ENCODE measurements at places on chromosomes 6 and 20. TPM values are rescaled to one million over a fixed set of nuclear protein-coding genes. Genes with fewer than 3 reads are reported as not detected.

GRCh38 chr6:40634429-40634828, 47.3 kb upstream of the LRFN2 start:
- ATAC-seq = peak; percentile 19

DNA sequence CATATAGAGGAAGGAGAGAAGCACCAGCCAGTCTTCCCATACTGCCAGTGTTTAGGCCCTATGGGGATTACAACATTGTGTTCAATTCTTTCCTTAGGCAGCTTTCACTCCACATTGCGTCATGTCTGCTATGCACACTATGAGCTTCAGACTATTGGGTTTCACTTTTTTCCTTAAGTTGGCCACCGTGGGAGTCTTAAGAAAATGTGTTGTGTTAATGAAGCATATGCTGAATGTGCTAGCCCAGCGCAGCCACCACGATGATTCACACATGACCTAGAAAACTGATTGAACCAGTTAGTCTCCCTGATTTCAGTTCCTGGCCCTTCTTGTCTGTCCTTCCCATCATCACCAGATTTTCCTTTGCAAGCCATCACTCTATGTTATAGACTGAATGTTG, 21.5 kb downstream of the TUBB2B start:
- ATAC-seq = no peak

GRCh38 chr20:58021481-58021880, 207.0 kb downstream of the ANKRD60 start:
- peak; percentile 69 for ATAC-seq

DNA sequence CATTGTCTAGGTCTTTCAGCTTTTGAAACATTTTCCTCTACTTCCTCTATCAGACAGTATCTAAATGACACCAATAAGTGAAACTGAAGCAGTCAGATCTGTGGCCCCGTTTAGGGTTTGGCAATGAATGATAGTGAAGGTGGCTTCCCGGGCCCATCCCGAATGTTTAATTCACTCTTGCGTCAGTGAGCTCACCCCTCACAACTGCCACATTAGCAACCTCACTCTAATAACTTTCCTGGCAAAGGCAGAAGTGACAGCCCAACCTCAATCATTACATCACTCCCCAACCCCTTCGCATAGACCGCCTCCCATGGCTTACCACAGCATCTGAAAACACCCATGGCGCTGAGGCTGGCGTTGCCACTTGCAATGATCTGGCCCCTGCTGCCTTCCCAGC, 92.4 kb upstream of the CD83 start:
- ATAC-seq = no peak

- no peak for ATAC-seq
Measured at GRCh38 chr20:58198901-58199355, 29.5 kb downstream of the ANKRD60 start.

DNA sequence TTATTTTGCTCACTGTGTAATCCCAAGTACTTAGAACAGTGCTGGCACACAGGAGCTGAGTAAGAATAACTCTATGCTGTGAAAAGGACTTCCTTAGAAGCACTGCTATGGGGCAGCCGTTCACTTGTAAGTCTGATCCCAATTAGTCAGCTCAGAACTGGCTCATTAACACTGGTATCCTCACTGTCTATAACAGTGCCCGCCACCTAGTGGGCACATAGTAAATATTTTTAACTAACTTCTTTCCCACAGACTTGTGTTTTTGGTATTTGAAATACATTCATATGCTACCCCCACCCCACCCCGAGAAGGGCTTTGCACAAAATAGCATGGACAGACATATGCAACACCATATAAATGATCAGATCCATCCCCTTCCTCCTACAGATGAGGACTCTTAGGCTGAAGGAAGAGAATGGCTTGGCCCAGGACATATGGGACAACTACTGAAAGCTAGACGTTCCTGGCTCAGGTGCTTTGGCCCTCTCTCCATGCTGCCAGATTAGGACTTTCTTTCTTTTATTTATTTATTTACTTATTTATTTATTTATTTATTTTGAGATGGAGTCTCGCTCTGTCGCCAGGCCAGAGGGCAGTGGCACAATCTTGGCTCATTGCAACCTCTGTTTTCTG, 47.1 kb downstream of the DST start:
- peak; percentile 68 for ATAC-seq

GRCh38 chr6:100412872-100413271, 51.8 kb downstream of the SIM1 start:
- no peak for ATAC-seq

GRCh38 chr6:11317885-11318771, 85.7 kb upstream of the NEDD9 start:
- ATAC-seq = peak; percentile 98

- ATAC-seq = no peak
Measured at GRCh38 chr6:48177786-48178185, 66.8 kb upstream of the PTCHD4 start.

- ATAC-seq = no peak
Measured at GRCh38 chr20:3195590-3196237, 8.8 kb downstream of the DDRGK1 start.

- no peak for ATAC-seq
Measured at GRCh38 chr6:41200901-41201763, at the start of gene TREML2. Gene TREML2, minus strand, starts transcription at chr6:41201149. Its CDS starts 141 bp downstream, at chr6:41201008.

DNA sequence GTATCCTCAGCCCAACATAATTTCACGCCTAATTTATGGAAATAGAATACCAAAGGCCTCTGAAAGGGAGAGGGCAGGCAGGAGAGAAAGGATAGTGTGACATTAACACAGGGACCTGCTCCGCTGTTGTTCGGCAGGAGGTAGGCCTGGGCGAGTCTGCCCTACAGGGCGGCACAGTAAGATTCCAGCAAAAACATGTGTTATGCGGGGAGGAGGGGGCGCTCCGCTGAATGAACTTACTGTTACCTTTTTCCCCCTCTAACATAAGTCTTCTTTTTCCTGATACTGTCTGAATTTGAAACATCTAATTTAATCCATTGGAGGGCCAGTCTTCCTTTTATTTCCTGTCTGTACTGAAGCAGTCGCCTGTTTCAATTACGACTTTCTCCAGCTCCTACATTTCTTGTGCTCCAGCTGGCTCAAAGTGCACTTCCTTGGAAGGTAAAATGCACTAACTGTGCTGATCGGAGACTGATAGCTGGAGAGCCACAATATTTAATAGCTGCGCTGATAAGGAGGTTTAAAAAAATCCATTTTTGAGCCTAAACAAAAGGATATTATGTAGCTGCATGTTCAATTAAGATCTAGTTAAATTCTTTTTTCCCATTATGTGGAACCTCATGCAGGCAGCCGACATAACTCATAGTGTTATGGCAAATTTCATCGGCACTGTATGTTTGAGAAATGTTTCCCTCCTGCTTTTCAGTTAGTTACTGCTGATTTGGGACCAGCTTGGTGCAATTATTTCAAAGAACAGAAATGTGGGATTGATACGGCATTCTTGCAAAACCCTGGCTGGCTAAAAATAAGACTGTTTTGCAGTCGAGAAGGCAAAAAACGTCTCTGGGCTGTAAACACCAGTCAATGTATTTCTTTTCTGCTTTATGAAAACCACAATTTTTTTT, 193.0 kb downstream of the FOXC1 start:
- no peak for ATAC-seq

- ATAC-seq = peak; percentile 82
Measured at GRCh38 chr20:46057856-46058598, 29.0 kb downstream of the SLC12A5 start.

GRCh38 chr20:54340206-54340605, 132.3 kb downstream of the PFDN4 start:
- ATAC-seq = no peak

GRCh38 chr6:137867685-137868509, 838 bp downstream of the TNFAIP3 start:
- ATAC-seq = peak; percentile 31

- ATAC-seq = no peak
Measured at GRCh38 chr20:9062066-9062465, 6.8 kb upstream of the PLCB4 start.

GRCh38 chr20:22584522-22584921, at the start of gene FOXA2:
Gene FOXA2, minus strand, starts transcription at chr20:22584572. Its CDS starts 294 bp downstream, at chr20:22584278.
- peak; percentile 62 for ATAC-seq

- ATAC-seq = no peak
Measured at GRCh38 chr6:94600636-94601035, 976.7 kb upstream of the MANEA start.

DNA sequence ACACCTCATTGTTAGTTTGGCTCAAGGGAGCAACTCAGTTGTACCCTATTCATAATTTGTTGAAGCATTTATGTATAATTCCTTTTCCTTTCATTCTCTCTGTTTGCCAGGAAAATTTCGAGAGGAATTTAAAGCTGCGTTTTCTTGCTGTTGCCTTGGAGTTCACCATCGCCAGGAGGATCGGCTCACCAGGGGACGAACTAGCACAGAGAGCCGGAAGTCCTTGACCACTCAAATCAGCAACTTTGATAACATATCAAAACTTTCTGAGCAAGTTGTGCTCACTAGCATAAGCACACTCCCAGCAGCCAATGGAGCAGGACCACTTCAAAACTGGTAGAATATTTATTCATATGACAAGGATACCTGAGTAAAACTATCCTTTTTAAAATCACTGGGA, 45.2 kb upstream of the GFRAL start:
- ATAC-seq = no peak

GRCh38 chr20:22578221-22579118, 5.9 kb downstream of the FOXA2 start:
- peak; percentile 34 for ATAC-seq

DNA sequence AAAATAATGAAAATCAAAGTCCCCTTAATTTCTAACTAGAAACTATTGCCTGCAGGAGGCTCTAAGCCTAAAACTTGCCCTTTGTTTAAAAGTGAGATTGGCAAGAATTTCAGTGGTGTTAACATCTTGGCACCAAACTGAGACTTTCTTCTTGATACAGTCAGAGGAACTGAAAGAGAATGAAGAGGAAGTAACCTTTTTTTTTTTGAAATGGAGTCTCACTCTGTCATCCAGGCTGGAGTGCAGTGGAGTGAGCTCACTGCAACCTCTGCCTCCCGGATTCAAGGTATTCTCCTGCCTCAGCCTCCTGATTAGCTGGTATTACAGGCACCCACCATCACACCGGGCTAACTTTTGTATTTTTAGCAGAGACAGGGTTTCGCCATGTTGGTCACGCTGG, 3.6 kb downstream of the DOP1A start:
- no peak for ATAC-seq

DNA sequence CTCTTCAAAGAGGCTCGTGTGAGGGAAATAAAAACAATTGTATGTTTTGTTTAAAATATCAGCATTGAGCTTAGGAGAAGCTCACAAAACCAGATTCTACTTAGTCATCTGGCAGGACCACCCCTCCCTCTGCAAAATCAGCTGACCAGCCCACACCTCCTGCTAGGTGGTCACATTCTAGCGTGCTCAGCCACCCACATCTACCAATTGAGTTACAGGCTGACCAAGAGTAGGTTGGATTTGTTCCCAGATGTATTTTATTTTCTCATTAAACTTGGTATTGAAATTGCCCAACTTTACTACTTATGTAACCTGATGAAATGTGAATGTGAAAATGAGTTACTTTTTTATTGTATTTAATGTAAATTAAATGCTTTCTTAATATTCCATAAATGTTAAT, 56.2 kb downstream of the SLC22A2 start:
- no peak for ATAC-seq

DNA sequence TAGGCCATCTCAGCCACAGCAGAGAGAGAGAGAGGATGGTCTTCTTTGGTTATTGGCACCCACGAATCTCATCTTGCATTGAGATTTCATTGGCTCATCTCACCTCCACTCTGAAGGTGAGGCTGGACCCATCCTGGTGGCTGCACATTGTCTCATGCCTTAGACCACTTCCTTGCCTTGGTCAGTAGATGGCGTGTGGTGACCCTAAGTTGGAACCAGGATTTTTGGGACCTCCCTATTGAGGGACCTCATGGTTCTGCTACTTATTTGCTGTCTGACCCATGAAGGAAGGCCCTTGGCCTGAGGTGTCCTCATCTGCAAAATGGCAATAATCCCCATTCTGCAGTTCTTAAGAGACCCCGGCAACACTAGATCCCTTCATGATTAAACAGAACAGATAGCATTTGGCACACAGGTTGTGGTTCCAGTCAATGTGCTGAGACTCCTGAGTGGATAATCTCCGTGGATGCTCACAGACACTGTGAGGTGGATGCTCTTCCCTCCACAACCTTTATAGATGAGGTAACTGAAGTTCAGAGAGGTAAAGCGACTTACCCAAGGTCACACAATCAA, 21.5 kb upstream of the AAR2 start:
- ATAC-seq = no peak

- ATAC-seq = no peak
Measured at GRCh38 chr6:135701426-135701825, 150.1 kb upstream of the PDE7B start.

DNA sequence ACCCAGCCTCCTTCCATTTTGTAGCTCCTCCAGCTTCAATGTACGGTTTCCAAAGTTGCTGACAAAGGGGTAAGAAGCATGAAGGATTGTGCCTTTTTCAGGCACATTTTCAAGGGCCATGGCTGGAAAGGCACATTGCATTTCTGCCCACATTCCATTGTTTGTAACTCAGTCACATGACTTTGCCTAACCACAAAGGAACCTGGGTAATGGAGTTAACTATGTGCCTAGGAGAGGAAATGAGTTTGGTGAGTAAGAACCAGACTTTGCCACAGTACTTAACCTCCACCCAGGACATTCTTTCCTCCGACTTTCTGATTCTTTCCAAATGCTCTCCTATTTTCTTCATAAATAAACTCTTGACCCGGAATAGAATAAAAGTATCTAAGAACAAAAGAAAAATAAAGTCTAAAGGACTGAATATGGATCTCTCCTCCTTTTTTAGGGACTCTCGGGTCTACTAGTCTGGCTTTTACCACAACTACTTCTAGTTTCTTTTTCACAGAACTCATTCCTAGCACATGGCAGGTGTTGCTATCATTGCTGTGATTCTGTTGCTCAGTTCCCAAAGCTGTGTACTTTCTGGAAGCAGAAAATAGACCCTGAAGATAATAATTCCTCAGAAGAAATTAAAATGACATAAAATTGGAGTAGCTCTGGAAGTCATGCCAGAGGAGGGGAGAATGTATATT, 81.5 kb upstream of the ISM1 start:
- ATAC-seq = no peak

GRCh38 chr6:170091639-170092579, 199.0 kb downstream of the DLL1 start:
- ATAC-seq = no peak

DNA sequence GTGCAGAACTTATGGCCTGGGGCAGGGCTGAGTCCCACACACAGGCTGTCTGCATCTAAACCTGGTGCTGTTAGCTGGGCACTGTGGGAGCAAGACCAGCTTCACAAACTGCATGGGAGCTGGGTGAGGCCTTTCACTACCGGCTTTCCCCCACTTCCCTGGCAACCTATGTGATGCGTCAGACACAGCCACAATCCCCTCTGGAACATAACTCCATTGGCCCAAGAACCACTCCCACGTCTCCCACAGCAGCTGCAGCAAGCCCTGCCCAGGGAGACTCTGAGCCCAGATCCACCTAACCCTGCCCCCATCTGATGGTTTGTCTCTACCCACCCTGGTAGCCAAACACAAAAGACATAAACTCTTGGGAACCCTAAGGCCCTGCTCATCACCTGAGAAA, 9.3 kb downstream of the WDR27 start:
- peak; percentile 61 for ATAC-seq

MYCT1 gene
- total RNA-seq = 0.09 TPM

BHLHE23 gene
- 0.50 TPM for total RNA-seq

ABRACL gene
- total RNA-seq = 19.9 TPM

RHAG gene
- 0.34 TPM for total RNA-seq

ZNF165 gene
- 0.69 TPM for total RNA-seq

HMGN4 gene
- 65.5 TPM for total RNA-seq

FOXQ1 gene
- not detected for total RNA-seq

E2F1 gene
- 0.86 TPM for total RNA-seq

SLC22A1 gene
- 3.7 TPM for total RNA-seq

MOCS1 gene
- 3.5 TPM for total RNA-seq

GPR6 gene
- not detected for total RNA-seq

Data from motor neuron (in vitro differentiated cells).